ENCODE measurements at places on chromosomes 3 and 15. TPM values are rescaled to one million over a fixed set of nuclear protein-coding genes. Genes with fewer than 3 reads are reported as not detected.

The SPSB4 gene
- total RNA-seq, result not detected

The GOLGA8A gene
- total RNA-seq, result 94.0 TPM

The TMEM266 gene
- total RNA-seq, result 0.11 TPM

The PLCL2 gene
- total RNA-seq, result 22.2 TPM

The SLC12A1 gene
- total RNA-seq, result not detected

The BCHE gene
- not detected for total RNA-seq

The WDR6 gene
- total RNA-seq, result 158 TPM

The ST6GAL1 gene
- total RNA-seq, result 96.8 TPM

The FEZF2 gene
- not detected for total RNA-seq

- no peak overlapping the region for H3K27ac ChIP-seq
- H3K27me3 ChIP-seq, result no peaks in the 10 kb centered on the region
- H3K36me3 ChIP-seq, result no peaks in the 10 kb centered on the region
- DNase-seq, result no peak
Observed at GRCh38 chr15:91874171-91874570, 20.7 kb downstream of the SLCO3A1 start.

DNA sequence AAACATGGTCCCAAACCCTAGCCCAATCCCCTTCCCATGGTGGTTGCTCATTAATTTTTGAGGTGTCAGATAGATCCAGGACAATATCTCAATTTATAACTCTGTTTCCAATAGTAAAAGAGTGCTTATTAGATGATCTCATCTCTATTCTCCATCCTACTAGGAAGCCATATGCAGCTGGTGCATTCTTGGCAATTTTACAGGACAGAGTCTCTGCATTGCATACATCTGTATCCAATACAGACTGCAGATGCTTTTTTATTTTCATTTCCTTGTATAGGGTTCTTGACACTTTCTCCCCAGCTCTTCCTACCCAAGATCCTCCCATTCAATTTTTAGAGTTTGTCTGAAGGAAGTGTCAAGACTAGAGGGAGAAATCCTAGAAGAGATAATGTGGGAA is 194.8 kb upstream of the DPH6 start:
- no peaks in the 10 kb centered on the region for H3K4me1 ChIP-seq
- no peak overlapping the region for H3K27ac ChIP-seq
- H3K36me3 ChIP-seq, result no peaks in the 10 kb centered on the region
- H3K4me3 ChIP-seq, result no peak overlapping the region
- DNase-seq, result no peak
- H3K27me3 ChIP-seq, result no peaks in the 10 kb centered on the region

GRCh38 chr3:156180077-156180476 is 59.7 kb downstream of the KCNAB1 start:
- no peaks in the 10 kb centered on the region for H3K36me3 ChIP-seq
- H3K4me3 ChIP-seq, result no peak overlapping the region
- H3K4me1 ChIP-seq, result no peaks in the 10 kb centered on the region
- no peak for DNase-seq

DNA sequence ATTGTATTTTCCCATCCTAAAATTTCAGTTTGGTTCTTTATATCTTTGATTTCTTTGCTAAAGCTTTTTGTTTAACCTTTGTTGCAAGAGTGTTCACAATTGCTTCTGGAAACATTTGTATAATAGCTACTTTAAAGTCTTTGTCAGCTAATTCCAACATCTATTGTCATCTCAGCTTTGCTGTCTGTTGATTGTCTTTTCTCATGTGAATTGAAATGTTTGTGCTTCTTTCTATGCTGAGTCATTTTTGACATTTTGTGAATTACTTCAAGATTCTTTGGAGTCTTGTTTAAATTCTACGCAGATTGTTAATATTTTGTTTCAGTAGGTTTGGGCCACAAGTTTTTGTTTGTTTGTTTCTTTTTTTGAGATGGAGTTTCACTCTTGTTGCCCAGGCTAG is 73.2 kb downstream of the SUCNR1 start:
- H3K27me3 ChIP-seq, result no peaks in the 10 kb centered on the region
- no peak for DNase-seq
- H3K4me3 ChIP-seq, result no peak overlapping the region
- no peak overlapping the region for H3K27ac ChIP-seq
- H3K36me3 ChIP-seq, result no peaks in the 10 kb centered on the region
- H3K4me1 ChIP-seq, result no peaks in the 10 kb centered on the region

GRCh38 chr3:17491601-17492000 is 250.8 kb downstream of the TBC1D5 start:
- H3K4me3 ChIP-seq, result no peak overlapping the region
- H3K27me3 ChIP-seq, result no peaks in the 10 kb centered on the region
- H3K4me1 ChIP-seq, result no peaks in the 10 kb centered on the region
- DNase-seq, result no peak

DNA sequence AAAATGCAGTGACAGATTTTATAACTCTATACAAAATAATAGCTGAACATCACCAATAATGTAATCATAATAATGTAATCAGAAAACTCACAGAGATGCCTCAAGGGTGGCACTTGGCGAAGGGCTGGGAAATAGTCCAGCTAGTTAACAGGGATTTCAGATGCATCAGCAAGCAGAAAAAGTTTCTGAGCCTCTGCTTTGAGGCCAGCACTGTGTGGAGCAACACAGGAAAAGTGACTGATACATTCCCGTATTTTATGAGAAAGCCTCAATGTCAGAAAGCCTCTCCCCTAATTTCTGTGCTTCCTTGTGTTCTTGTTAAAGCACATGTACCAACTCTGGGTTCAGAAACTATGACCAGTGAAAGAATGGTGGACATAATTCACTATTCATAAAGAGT is 304.8 kb downstream of the VPS13C start:
- no peaks in the 10 kb centered on the region for H3K4me1 ChIP-seq
- no peaks in the 10 kb centered on the region for H3K27me3 ChIP-seq
- DNase-seq, result no peak

DNA sequence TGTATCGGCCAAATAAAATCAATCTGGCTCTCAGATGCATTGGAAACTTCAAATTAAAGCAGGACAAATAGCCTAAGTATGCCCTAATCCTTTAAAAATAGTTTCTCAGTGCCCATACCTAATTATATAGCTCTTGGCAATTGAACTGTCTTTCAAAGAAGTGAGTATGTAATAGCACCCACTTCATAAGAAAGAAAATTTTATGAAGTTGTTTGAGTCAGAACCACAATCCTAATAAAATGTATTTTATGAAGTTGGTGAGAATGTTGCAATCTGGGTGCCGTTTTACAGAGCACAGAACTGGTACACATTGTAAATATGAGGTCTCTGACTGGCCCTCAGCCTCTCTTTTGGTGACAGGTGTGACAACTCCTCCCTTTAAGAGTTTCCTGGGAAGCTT is 45.4 kb downstream of the EPHB1 start:
- no peaks in the 10 kb centered on the region for H3K4me1 ChIP-seq
- H3K27me3 ChIP-seq, result no peaks in the 10 kb centered on the region
- H3K36me3 ChIP-seq, result no peaks in the 10 kb centered on the region
- H3K4me3 ChIP-seq, result no peak overlapping the region
- no peak overlapping the region for H3K27ac ChIP-seq

- no peak overlapping the region for H3K27ac ChIP-seq
- H3K4me3 ChIP-seq, result no peak overlapping the region
- no peaks in the 10 kb centered on the region for H3K27me3 ChIP-seq
- no peaks in the 10 kb centered on the region for H3K4me1 ChIP-seq
- no peaks in the 10 kb centered on the region for H3K36me3 ChIP-seq
Observed at GRCh38 chr3:20405231-20405630, 219.2 kb upstream of the SGO1 start.

- H3K27ac ChIP-seq, result no peak overlapping the region
- H3K4me3 ChIP-seq, result no peak overlapping the region
- no peaks in the 10 kb centered on the region for H3K36me3 ChIP-seq
- DNase-seq, result no peak
Observed at GRCh38 chr3:123687286-123687685, 102.4 kb upstream of the HACD2 start.

GRCh38 chr3:9398700-9399336 is 1.4 kb downstream of the SETD5 start:
- peaks cover 68% of the 10 kb centered on the region for H3K4me1 ChIP-seq
- peaks cover 9% of the 10 kb centered on the region for H3K36me3 ChIP-seq

DNA sequence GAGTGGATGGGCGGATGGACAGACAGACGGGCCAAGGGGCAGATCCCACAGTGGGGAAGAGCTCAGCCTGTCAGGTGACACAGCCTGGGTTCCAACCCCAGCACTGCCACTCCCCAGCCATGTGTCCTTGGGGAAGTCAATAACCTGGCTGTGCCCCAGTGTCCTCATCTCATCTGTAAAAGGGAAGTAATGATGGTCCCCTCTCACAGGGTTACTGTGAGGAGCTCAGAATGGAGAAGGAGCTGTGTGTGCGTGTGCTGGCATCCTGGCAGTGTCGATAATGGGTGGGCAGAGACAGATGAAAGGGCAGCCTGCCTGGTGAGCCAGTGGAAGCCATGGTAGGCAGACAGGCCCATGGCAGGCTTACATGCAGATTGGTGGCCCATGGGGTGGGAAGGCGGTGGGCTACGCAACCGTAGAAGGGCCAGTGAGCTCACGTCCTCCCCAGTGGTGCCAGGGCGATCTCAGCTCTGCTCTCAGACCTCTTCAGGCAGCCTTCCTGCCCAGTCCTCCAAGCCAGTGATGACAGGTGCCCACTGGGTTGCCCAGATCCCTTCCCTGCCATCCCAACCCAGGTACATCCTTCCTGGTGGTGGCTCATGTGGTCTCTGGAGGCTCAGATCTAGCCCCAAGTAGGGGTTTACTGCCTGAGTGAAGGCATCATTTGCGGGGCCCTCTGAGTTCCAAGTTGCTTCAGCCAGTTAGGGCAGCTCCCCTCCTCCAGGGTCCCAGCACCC is 2.3 kb upstream of the DNAJB8 start:
- H3K27me3 ChIP-seq, result no peaks in the 10 kb centered on the region
- no peaks in the 10 kb centered on the region for H3K4me1 ChIP-seq
- no peak for DNase-seq

GRCh38 chr15:43484455-43484854 is 8.5 kb downstream of the TP53BP1 start:
- no peak overlapping the region for H3K4me3 ChIP-seq
- H3K27ac ChIP-seq, result no peak overlapping the region
- H3K4me1 ChIP-seq, result peaks cover 11% of the 10 kb centered on the region

DNA sequence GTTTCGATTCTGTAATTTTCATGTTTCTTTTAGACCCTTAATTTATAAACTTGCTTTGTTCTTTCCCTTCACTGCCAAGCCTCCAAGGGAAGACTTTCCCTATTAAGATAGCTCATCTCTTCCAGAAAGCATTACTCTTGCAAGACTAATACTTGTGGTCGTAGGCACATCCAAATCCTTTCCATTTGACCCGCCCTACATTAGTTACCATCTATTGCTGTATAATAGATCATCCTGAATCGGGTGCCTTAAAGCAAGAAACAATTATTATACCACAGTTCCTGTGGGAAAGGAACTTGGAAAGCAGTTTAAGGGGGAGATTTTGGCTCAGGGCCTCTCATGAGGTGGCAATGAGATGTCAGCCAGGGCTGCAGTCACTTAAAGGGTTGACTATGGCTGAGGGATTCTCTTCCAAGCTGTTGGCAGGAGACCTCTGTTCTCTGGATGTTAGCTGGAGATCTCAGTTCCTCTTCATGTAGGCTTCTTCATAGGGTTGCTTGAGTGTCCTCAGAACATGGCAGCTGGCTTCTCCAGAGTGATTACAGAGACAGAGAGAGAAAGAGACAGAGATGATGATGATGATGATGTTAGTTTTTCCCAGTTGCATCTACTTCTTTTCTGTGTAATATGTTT is 570.4 kb upstream of the TGFBR2 start:
- no peaks in the 10 kb centered on the region for H3K27me3 ChIP-seq
- H3K36me3 ChIP-seq, result no peaks in the 10 kb centered on the region
- no peak overlapping the region for H3K27ac ChIP-seq
- no peak overlapping the region for H3K4me3 ChIP-seq
- H3K4me1 ChIP-seq, result no peaks in the 10 kb centered on the region

DNA sequence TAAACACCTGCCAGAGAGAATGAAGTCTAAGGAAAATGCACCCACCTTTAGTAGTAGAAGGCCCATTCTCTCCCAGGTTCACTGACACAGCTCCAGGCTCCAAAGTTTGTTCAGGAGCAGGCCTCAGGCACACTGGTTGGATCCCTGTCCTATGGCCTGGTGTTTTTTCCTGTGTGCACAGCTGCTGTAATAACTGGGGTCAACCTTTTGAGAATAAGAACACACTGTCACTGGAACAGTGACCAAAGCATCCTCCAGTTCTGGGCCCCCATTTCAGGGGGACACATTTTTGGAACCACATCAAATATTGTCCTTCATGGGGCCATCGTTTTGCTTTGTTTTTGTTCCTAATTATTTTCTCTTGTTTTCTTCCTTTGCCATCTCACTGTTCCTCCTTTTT is 95.8 kb downstream of the ARNT2 start:
- H3K27ac ChIP-seq, result no peak overlapping the region
- no peaks in the 10 kb centered on the region for H3K36me3 ChIP-seq
- H3K27me3 ChIP-seq, result no peaks in the 10 kb centered on the region
- DNase-seq, result no peak
- no peaks in the 10 kb centered on the region for H3K4me1 ChIP-seq
- H3K4me3 ChIP-seq, result no peak overlapping the region

DNA sequence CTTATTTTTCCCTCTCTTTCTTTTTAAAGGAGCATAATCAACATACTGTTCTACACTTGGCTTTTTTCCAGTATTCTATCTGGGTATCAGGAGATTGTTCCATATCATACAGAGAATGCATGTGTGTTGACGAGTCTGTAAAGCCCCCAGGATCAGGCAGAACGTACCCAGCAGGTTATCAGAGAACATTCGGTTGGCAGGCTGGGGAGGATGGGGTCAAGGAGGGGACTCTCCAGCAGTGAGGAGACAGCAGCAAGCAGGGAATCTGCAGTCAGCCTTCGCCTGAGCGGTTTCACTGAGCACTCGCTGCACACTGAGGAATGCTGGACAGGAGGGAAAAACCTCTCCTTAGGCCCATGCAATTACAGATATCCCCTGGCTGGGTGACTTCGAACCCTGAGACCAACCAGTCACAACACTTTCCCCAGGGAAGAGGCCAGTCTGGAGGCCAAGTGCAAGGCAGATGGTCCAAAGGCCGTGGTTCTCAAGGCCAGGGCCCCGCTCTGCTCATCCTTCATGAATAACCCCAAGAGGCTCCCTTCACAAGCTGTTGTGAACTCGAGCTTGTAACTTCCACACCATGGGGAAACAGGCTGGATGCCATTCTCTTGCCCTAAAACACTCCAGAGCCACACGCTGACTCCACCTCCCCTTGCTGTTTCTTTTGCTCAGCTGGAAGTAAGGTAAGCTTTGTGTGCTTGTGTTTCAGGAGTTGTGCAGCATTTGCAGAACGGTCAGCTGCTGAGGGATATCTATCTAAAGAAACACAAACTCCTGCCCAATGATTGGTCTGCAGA is 60.1 kb downstream of the PXYLP1 start:
- H3K4me1 ChIP-seq, result peaks cover 16% of the 10 kb centered on the region
- no peaks in the 10 kb centered on the region for H3K36me3 ChIP-seq
- no peak for DNase-seq
- H3K27ac ChIP-seq, result no peak overlapping the region
- H3K4me3 ChIP-seq, result no peak overlapping the region

Data from CD8-positive, alpha-beta memory T cell (primary cell).